ENCODE measurements at places on chromosomes 2 and 18.

GRCh38 chr2:221521233-221521845, 50.8 kb downstream of the EPHA4 start:
- no peak for DNase-seq

- no peak for DNase-seq
Measured at GRCh38 chr2:26587994-26588393, 53.2 kb downstream of the CIB4 start.

- no peak for DNase-seq
Measured at GRCh38 chr2:231160701-231161100, 35.9 kb upstream of the HTR2B start.

DNA sequence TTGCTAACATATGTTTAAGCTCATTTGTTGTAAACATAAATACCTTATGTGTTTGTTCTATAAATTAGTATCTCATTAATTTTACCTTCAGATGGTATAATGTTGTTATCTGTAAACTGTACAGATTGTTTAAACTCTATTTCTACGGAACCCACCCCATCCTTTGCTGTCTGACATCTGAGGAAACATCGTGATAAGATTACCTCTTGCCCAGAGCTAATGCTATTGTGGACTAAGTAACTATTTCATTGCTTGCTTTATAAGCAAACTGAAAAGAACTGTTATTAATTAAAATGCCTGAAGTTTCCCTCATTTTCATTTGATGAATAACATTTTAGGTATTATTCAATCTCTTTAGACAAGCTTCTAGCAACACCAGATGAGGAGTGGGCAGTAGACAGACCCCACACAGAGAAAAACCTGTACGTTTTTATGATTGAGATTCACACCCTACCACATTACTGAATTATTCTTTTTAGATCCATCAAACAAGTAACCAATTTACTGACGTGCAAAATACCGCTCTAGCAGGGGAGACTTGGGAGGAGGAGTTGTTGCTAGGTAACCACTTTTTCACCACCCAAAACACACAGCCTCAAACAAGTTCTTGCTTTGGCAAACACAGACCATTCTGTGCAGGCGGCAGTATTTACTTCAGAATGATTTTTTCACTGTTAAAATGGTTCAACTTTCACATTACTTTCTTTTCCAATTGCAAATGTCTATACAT, 1.9 kb upstream of the SYT4 start:
- no peak for DNase-seq

GRCh38 chr2:106030287-106031268, 163.5 kb downstream of the UXS1 start:
- peak; percentile 32 for DNase-seq

DNA sequence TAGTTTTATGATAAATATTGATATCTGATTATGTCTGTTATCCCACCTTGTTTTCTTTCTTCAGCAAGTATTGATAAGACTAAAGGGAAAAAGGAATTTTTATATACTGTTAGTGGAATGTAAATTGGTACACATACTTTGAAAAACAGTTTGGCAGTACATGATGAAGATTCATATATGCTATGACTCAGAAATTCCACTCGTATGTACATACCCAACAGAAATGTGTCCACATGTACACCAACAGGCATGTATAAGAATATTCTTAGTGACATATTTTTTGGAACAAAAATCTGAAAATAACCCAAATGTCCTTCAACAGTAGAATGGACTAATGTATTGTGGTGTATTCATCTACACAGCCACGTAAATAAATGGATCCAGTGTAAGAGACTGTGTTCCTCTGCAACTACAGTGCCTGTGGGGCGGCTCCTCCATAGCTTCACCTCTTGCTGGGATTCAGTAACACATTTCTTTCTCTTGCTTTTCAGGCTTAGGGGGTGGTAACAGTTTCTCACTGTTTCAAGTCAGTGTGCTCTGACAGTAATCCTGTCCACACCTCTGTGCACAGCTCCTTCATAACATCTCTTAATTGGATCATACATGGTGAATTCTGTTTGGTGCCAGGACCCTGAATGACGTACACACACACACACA, 35.5 kb upstream of the ALMS1 start:
- DNase-seq = no peak

- DNase-seq = no peak
Measured at GRCh38 chr18:45519411-45520280, 95.6 kb upstream of the SLC14A2 start.

- DNase-seq = no peak
Measured at GRCh38 chr2:122851972-122852531, 1096.6 kb downstream of the TSN start.

DNA sequence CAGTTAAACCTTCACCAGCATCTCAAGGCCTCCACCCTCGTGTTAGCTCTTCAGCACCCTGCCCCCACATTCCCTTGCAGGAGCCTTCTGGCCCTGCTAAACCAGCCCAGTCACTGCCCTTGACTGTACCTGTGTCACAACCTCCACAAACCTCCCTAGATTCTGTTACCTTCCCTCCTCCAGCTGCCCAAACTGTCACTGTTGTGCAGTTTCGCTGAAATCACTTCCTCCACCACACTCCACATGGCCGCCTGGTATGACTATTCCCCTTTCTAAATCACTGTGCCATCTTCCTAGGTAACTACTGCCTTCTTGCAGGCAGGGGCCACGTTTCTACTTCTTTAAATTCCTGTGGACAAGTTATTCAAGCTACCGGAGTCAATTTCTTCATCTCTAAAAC, 160.2 kb downstream of the GALNT14 start:
- no peak for DNase-seq

GRCh38 chr2:212940816-212941215, 210.6 kb downstream of the IKZF2 start:
- no peak for DNase-seq

DNA sequence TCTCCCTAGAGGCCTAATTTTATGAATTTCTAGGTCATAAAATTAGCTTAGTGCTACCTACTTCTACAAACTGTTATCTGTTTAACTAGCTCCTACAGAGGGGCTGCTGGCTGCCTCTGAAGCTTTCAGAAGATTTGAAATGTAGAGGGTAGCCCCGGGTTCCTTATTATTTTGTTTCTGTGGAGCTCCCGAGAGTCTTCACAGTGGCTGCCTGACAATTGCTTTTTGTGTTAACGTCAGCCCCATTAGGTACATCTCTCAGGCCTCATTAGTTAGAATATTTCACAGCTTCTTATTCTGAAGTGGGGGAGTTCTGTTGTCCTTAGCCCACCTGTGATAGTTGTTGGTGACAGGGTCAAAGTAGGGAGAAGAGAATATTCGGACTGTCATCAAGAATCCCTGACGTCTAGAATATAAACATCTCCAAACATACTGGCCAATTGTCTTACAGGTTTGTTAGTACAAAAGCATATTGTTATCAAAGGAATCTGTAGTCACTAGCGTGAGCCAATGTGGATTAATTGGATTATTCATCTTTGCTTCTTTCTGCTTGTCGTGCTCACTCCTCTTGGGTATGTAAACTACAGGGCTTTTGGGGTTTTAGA, 77.5 kb downstream of the DIS3L2 start:
- no peak for DNase-seq

DNA sequence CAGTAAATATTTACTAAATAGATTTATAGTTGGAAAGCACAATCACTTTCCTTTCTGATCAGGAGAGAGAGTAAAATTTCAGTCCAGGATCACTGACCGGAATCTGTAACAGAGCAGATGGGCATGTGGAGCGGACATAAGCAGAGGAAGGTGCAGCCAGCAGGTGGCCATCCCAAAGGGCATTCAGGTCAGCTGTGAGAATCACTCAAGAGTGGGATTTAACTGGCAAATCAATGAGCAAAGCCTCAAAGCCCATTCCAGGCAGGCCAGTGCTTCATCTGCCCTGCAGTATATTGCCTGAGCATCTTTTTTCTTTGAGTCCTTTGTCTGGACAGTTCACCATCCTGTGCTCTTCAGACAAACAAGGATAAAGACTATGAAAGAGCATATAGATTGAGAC, 166.4 kb upstream of the SLC14A2 start:
- DNase-seq = no peak

GRCh38 chr2:20027705-20028434, 15.4 kb upstream of the MATN3 start:
- DNase-seq = no peak

DNA sequence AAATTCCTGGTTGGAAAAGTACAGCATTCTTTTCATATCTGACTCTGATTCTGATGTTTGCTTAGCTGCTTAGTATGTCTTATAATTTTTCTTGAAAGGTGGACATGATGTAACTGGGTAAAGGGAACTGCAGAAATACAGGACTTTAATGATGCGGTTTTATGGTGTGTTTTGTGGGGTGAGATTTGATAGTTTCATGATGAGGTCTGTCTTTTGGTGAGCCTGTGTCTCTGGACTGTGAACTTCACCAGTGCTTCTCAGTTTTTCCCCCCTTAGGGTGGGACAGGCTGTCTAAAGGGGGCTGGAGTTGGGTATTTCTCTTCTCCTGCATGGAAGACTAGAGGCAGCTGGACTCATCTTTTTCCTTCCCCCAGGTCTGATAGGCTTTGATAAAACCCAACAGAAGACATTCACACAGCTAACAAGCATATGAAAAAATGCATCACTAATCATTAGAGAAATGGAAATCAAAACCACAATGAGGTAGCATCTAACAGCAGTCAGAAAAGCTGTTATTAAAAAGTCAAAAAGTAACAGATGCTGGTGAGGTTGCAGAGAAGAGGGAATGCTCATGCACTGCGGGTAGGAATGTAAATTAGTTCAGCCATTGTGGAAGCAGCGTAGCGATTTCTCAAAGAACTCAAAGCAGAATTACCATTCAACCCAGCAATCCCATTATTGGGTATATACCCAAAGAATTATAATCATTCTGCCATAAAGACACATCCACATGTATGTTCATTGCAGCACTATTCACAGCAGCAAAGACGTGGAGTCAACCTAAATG, 77.6 kb downstream of the EPC2 start:
- DNase-seq = no peak

- DNase-seq = no peak
Measured at GRCh38 chr18:40041951-40042350, 1913.1 kb upstream of the PIK3C3 start.

DNA sequence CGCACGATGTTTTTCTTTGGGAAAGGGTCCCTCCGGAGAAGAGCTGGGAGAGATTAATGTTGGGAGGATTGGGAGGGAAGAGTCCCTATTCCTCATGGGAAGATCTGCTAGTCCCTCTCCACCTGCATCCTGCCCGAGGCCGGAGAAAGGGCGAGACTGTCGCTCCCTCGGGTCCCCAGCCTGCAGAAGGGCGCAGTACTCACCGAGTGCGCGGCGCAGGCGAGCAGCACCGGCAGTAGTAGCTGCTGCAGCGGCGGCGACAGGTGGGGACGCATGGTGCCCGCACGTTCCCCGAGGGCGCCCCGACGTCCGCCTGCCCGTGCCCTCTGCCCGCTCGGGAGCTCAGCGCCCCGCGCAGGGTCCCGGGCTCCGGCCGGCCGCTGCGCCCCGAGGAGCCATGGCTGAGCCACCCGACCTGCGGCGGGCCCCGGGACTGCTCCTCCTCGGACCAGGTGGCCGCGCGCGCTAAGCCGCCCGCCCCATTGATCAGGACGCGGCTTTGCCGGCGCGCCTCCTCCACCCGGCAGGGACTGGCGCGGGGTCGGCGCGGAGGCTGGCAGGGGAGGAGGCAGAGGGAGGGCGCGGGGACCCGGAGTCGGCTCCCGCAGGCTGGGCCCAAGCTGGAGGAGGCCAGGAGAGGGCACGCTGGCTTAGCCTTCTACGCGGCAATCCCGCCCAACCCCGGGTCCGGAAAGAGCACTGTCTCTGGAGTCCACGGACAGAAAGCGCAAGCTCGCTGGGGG, at the start of gene SCTR:
SCTR (minus strand) TSS at position 532 of the 743 bp plus-strand sequence; CDS start at position 275, 257 bp downstream.
- no peak for DNase-seq

DNA sequence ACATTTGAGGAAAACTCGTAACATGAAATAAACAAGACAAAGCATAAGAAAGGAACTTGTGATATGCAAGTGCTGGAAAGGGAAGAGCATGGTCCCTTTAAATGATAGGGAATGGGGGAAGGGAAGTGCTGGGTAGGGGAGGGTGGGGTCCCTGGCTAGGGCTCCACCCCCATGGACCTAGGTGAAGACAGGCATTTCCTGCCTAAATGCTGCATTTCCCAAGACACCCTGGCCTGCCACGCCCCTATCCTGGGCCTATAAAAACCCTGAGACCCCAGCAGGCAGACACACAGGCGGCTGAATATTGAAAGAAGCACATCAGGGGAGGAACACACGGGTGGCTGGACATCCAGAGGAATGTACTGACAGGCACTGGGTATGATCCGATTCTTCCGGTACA, 499.9 kb downstream of the ZEB2 start:
- DNase-seq = no peak

DNA sequence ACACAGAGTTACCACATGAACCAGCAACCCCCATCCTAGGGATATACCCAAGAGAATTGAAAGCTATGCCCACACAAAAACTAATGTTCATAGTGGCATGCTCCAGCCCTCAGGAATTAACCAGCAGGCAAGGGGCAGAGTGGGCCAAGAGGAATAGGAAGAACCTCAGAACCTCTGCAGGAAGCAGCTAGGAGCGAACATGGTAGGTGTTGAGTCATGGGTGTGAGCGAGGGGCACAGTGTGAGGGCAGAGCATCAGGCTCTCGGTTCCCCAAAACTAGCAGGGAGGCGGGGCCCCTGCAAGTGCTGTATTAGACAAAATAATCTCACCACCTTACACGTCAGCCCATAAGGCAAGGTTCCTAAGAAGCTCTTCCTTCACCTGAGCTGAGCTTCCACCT, 5.6 kb upstream of the RUFY4 start:
- peak; percentile 68 for DNase-seq

- no peak for DNase-seq
Measured at GRCh38 chr2:140442319-140442718, 1662.1 kb upstream of the NXPH2 start.

GRCh38 chr2:45780541-45781463, 129.3 kb downstream of the PRKCE start:
- peak; percentile 35 for DNase-seq

- DNase-seq = no peak
Measured at GRCh38 chr2:154616659-154617058, 81.8 kb upstream of the KCNJ3 start.

- no peak for DNase-seq
Measured at GRCh38 chr2:203728321-203728720, 21.9 kb downstream of the CD28 start.
